Right lobe of liver (tissue), 6 donors: ENCODE measurements at places on chromosomes 3 and 15. TPM values are rescaled to one million over a fixed set of nuclear protein-coding genes. Genes with fewer than 3 reads are reported as not detected.

GRCh38 chr3:142670120-142670519 lies 53.7 kb upstream of the TRPC1 start:
- no peak for DNase-seq

- no peak for DNase-seq
Observed at GRCh38 chr3:82633319-82633718, 871.9 kb upstream of the GBE1 start.

DNA sequence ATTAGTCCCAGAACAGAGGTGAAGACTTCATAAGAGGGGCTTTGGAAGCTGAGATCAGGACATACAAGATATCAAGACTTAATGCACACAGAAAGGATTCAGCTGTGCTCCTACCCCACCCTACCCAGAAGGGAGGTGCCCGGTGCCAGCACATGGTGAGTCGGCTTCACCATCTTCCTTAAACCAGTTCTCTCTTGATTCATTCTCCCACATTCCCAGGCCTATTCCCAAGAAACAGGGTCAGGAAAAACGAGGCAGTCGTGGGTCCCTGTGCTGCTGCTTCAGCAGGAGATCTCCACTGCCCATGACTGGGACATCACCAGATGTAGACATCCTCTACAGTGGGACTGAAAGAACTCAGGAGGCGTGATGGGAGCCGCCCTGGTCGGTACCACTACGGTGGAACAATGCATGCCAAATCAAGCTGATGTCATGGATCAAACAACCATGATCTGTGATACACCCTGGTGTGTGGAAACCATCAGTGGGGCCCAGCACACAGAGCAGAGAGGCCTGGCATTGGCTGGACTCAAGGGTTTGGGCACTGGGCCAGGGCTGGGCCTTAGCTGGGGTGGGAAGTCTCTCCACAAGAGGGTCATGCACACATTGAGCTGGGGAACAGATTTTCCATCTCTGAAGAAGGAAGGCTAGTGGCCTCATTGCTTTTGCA lies 41.9 kb downstream of the CCDC12 start:
- peak; percentile 59 for DNase-seq

SERPINI1 gene
- total RNA-seq = 0.44 TPM

CDHR4 gene
- total RNA-seq = not detected

ZNF774 gene
- 2.4 TPM for total RNA-seq
